ENCODE measurements at places on chromosomes 11 and 22. TPM values are rescaled to one million over a fixed set of nuclear protein-coding genes. Genes with fewer than 3 reads are reported as not detected.

DNA sequence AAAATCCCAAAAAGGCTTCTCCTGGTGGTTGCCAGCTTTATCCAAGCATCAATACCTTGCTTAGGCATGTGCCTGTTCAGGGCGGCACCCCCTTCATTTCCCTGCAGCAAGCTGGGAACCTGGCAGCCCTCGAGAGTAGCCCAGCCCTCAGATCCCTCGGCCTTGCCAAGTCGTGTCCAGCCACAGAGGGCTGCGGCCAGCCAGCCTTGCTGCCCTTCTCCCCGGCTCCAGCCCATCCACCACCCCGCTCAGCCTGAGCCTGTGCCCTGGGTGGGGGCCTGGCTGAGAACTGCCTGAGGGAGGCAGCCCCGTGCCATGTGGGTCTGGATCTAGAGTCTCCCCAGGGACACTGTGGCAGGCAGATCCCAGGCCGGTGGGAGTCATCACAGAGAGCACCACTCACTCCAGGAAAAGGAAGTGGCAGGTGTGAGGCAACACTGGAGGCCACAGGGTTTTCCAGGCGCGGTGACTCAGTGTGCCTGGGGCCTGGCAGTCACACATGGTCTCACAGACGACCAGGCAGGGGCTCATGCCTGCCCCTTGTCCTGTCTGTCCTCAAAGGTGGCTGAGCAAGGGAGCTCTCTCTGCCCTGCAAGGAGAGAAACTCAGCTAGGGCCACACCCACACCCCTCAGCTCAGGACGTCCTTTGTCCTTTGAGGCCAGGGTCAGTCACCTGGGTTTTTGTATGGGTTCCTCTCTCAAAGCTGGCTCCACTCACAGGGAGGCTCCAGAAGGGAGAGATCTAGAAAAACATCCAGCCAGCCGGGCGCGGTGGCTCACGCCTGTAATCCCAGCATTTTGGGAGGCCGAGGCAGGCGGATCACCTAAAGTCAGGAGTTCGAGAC lies 12.2 kb upstream of the CDC42BPG start:
- H3K4me3 ChIP-seq: no peak overlapping the region
- H3K27me3 ChIP-seq: no peaks in the 10 kb centered on the region
- DNase-seq: peak; percentile 62
- H3K36me3 ChIP-seq: no peaks in the 10 kb centered on the region
- H3K27ac ChIP-seq: peak overlapping the region; percentile 50

DNA sequence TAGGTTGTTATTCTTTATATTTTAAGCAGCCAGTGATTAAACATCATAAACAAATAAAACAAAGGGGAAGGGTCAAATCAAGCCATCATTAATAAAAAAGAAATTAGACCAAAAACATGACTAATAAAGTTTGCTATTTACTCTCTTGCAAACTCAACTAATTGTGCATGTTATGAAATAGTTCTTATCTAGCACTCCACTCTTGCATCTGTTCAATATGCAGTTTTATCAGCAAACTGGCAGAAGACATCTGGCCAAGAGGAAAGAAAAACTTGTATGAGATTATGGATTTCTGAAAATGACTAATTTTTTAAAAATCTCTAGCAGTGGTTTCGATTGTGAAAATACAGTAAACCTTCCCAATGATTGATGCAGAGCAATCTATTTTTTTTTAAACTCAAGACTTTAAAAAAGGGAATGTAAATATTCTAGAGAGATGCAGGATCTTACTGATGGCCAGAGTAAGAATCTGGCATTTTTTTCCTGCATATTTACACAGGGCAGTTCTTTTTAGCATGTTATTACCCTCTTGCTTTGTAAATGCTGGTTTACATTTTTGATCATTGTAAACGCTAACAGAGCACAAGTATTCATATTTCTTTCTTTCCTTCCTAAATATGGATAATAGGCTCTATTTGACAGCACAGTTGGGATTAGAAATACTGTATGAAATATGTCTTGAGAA lies 83.3 kb downstream of the GRIA4 start:
- H3K36me3 ChIP-seq: no peaks in the 10 kb centered on the region
- no peak overlapping the region for H3K4me3 ChIP-seq
- H3K27ac ChIP-seq: no peak overlapping the region
- H3K4me1 ChIP-seq: no peaks in the 10 kb centered on the region
- peaks cover 4% of the 10 kb centered on the region for H3K27me3 ChIP-seq

- no peak overlapping the region for H3K4me3 ChIP-seq
- peak; percentile 83 for DNase-seq
- H3K27me3 ChIP-seq: no peaks in the 10 kb centered on the region
- peaks cover 9% of the 10 kb centered on the region for H3K4me1 ChIP-seq
- no peaks in the 10 kb centered on the region for H3K36me3 ChIP-seq
These were observed 965 bp downstream of the OR9Q1 start for GRCh38 chr11:58024601-58025091.

The AASDHPPT gene
- 83.8 TPM for total RNA-seq

The CCDC87 gene
- total RNA-seq: 1.1 TPM

The P2RY6 gene
- 0.43 TPM for total RNA-seq

Measured in A673 (cell line).